ENCODE measurements at places on chromosomes 12 and 14.

DNA sequence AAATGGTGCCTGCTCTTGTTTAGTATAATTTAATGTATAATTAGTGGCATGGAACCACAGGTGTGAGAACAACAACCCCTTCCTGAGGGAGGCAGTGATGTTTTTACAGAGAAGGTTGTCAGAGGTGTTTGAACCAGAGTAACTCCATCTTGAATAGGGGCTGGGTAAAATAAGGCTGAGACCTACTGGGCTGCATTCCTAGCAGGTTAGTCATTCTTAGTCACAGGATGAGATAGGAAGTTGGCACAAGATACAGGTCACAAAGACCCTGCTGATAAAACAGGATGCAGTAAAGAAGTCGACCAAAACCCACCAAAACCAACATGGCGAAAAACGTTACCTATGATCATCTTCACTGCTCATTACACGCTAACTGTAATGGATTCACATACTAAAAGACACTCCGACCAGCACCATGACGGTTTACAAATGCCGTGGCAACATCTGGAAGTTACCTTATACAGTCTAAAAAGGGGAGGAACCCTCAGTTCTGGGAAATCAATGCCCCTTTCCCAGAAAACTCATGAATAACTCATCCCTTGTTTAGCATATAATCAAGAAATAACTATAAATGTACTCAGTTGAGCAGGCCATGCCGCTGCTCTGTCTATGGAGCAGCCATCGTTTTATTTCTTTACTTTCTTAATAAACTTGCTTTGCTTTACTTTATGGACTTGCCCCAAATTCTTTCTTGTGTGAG, 47.8 kb upstream of the LTA4H start:
- DNase-seq, result no peak

- DNase-seq, result no peak
Observed at GRCh38 chr14:31945074-31945613, 132.0 kb upstream of the ARHGAP5 start.

GRCh38 chr12:65409726-65410125, 131.2 kb downstream of the MSRB3 start:
- DNase-seq, result no peak

GRCh38 chr12:116196226-116196625, 81.3 kb downstream of the MED13L start:
- DNase-seq, result no peak

DNA sequence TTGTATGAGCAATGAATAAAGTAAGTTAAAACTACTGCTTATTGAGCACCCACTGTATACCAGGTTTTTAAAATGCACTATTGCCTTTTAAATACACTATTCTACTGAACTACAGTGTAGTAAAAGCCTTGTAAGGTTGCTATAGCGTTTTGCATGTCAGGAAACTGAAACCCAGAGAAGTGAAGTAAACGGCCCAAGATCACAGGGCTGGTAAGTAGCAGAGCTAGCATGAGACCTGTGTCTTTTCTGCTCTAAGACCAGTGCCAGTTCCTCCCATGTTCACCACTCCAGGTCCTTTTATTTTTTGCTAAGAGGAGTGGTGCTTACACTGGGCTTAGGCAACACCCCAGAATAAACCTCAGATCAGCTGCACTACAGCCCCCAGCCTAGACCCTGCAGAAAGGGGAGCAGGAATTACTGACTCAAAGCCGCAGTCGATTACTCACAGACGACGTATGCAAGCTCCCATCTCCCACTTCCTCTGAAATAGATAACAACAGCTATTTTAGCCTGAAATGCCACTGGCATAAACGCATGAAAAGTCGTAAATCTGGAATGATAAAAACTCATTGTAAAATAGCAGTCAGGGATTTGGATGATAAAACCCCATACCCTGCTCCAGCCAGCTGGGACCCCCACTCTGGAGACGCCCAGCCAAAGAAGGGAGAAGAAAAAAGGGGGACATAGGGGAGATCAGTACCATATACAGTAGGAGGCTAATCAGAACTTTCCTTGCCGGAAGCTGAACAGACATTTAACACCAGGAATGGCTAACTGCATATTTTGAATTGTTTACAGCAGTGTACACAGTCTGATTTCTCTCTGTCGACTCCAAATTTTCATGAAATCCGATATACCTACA, 108.3 kb downstream of the NUAK1 start:
- DNase-seq, result no peak

DNA sequence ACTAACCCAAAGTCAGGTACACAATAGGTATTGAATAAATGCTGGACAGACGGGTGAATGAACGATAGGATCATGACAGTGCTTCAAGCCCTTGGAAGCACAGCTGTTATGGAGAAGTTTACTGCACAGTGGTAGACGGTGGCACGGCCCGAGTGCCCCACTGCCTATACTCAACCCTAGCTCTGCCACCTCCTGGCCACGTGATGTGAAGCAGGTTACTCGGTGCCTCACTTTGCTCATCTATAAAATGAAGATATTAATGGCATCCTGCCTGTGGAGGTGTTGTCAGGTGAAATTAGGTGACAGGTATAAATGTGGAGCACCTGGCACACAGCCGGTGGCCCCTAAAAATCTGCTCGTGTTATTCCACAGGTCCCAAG, 5.8 kb downstream of the ASB2 start:
- DNase-seq, result no peak

- DNase-seq, result no peak
Observed at GRCh38 chr14:79551523-79551922, 659.8 kb downstream of the DIO2 start.

DNA sequence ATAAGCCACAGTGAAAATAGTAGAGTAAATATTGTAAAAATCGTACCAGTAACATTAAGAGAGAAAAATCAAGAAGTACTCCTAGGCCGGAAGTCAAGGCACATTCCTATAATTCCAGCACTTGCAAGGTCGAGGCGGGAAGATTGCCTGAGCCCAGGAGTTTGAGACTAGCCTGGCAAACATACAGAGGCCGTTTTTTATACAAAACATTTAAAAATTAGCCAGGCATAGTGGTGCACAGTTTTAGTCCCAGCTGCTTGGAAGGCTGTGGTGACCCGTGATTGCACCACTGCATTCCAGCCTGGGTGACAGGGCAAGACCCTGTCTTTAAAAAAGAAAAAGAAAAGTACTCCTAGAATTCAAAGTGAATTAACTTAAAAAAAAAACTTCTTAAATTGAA, 341.8 kb downstream of the C12orf50 start:
- DNase-seq, result peak; percentile 87

- DNase-seq, result no peak
Observed at GRCh38 chr14:83301791-83302190, 1768.1 kb upstream of the SEL1L start.

DNA sequence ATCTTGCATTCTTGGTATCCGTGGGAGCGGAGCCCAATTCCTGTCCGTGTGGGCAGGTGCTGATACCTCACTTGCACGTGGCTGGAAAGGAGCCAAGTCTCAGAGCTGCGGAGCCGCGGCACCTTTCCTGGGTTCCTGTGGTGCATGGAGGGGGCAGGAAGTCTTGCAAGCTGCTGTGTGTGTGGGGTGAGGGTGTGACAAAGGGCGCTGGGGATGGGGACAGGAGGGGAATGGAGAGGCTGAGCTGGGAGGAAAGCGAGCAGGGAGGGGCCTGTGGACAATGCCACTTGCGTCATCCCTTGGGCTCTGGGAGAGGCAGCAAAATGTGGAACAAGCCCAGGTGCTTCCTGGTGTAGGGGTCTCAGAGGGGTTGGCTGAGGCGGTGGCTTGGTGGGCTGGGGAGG, 86.7 kb downstream of the CALM1 start:
- no peak for DNase-seq

DNA sequence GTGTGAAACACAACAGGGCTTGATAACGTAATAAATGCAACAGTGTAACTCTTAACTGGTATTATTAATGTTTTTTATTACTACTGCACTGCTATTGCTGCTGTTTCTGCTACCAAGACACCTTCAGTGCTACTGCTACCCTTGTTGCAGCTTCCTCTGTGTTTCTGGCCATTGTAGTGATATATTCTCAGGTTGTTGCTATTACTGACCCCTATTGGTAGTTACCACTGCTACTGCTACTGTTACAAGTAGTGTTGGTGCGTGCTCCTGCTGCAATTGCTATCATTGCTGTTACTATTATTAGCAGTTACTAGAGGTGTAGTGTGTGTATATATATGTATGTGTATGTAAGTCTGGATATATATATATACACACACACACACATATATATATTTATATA, 87.2 kb upstream of the PTPRB start:
- DNase-seq, result peak; percentile 27

DNA sequence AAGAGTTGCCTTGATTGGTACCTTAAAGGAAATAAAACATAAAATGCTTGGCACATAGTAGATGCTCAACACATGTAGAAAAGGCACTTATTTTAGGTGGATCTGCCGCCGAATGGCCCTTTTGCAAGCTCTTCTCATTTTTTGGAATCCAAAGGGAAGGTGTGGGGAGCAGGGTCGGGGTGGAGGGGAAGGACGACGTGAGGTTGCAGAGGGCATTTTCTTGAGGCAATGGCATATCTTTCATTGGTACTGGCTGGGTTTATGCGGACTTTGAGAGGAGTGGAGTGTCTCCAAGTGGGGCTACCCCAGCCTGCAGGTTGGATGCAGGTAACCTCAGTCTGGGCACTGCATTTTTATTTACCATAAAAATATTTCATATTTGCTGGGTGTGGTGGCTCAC, 8.1 kb downstream of the RTL1 start:
- DNase-seq, result no peak

DNA sequence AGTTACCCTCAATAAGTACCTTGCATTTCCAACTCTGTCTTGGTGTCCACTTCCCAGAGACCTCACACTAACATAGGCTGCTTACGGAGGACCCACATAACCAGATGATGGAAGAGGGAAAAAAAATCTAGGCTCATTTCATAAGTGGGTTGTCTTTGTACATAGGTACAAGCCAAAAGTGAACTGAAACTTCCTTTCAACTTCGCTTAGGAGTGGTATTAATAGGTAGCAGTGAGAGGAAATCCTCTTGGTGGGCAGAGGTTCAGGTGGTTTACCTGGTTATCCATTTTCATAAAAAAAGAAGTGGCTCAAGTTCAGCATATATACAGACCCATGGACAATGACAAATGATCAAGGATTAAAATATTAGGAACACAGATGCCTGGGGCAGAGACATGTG, 35.8 kb upstream of the RNU6-7 start:
- DNase-seq, result no peak

- no peak for DNase-seq
Observed at GRCh38 chr14:56333359-56334292, 215.4 kb downstream of the PELI2 start.

GRCh38 chr12:22746720-22747119, 121.7 kb downstream of the ETNK1 start:
- no peak for DNase-seq

GRCh38 chr12:60947533-60947932, 1312.7 kb upstream of the USP15 start:
- no peak for DNase-seq

- no peak for DNase-seq
Observed at GRCh38 chr14:74542056-74542685, 48.6 kb downstream of the ISCA2 start.

GRCh38 chr12:108633081-108633533, 587 bp downstream of the SELPLG start:
- DNase-seq, result no peak

DNA sequence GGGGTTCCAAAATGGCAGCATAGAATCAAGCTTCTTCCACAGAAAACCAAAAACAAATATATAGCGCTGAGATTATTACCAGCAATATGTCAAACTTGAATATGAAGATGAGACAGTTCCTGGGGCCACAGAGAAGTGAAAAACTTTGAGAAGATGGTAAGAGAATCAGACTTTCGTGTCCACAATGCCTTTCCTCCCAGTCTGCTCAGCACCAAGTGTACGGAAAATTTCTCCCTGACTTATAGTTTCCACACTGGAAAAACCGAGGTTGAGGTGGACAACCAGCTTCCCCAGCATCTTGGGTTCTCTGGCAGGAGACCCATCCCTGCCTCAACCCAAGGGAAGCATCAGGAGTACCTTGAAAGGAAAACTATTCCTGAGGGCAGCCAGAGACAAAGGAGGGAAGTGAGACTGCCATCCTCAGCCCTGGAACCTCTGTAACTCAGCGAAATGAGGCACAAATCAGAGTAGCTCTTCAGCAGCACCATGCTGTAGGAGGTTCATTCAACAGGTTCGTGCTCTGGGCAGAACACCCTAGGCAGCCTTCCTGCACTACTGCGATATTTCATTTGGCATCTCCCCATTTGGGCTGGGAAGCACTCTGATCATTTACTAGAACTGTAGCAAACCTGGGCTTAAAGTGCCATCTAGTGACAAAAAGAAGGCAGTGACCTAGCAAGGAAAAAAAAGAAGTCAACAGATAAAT, 52.4 kb upstream of the CAPRIN2 start:
- peak; percentile 76 for DNase-seq

DNA sequence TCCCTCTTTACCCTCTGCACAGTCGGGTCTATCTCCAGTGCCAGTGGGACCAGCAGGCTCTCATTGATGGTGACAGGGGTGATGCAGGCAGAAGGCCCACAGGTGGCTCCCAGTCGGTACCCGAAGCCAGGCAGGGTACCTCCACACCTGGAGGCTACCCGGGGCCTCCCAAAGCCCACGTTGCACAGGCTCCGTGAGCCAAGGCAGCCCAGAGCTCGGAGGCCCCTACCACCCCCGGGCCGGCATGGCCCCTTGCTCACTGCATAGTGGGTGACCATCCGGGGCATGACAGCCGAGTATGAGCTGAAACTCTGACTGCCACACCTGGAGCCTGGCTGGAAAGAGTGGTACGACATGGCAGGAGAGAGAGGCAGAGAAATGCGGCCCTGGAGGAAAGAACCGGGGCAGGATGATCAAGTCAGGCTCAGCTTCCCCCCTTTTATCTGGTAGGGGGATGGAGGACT, at the start of gene KRT82:
Gene KRT82 (minus strand): TSS at position 414 of the 464 bp plus-strand sequence. CDS start 58 bp downstream, at position 356.
- DNase-seq, result no peak

GRCh38 chr12:131901431-131902331, 7.3 kb downstream of the ULK1 start:
- no peak for DNase-seq

GRCh38 chr12:27083861-27084394, 1.6 kb upstream of the C12orf71 start:
- peak; percentile 77 for DNase-seq

DNA sequence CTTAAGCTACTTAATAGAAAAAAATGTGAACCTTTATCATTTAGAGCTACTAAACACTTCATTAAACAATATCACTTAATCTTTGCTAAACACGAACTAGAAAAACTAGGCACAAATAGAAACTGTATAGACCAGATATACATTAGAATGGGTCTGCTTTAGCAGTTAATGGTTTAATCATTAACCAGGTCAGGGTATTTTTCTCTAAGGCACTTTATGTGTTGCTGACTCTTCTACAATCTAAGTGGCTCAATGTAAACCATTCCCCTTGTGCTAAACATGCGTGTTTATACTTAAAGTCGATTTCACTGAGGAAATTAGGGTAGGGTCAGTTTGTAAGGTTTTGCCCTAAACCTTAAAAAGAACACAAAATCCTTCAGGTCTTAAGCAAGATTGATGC, 29.7 kb downstream of the TMCC3 start:
- DNase-seq, result no peak

GRCh38 chr12:122090759-122091515, 12.4 kb downstream of the MLXIP start:
- no peak for DNase-seq

DNA sequence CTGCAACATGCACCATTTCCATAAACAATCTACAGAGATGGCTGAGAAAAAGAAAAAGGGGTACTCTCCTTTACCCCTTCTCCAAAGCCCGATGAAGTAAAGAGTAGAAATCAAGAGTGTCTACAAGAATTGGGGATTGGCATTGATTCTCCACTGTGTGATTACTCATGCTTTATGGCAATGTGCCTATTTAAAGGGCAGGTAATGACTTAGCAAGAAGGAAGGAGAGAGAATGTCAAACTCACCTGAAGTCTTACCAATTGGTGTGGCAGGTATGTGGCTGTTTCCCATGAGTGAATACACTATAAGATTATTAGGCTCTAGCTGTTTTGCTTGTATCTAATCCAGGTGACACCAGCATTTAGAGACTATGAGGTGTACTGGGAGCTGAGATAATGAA, 275.3 kb downstream of the CCER1 start:
- no peak for DNase-seq

Data from cardiac muscle cell (in vitro differentiated cells and primary cell).